Spinal cord (tissue), 10 donors: ENCODE measurements at places on chromosomes 5 and 9.

DNA sequence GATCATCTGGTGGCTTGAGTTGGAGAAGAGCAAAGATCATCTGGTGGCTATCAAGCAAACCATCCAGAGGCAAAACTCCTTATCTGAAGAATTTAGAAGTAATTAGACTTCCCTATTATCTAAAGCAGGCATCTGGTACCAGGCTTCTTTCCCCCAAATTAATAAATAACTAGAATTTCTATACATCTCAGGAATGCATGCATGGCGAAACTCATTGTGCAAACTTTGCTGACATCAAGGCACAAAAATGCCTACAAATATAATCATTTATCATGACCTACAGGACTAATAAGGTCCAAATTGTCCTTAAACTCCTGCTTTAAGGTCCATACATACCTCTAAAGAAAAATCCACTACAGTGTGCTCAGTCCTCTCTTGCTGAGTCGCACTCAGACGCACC is 6.0 kb downstream of the OR13D1 start:
- no peak for DNase-seq

DNA sequence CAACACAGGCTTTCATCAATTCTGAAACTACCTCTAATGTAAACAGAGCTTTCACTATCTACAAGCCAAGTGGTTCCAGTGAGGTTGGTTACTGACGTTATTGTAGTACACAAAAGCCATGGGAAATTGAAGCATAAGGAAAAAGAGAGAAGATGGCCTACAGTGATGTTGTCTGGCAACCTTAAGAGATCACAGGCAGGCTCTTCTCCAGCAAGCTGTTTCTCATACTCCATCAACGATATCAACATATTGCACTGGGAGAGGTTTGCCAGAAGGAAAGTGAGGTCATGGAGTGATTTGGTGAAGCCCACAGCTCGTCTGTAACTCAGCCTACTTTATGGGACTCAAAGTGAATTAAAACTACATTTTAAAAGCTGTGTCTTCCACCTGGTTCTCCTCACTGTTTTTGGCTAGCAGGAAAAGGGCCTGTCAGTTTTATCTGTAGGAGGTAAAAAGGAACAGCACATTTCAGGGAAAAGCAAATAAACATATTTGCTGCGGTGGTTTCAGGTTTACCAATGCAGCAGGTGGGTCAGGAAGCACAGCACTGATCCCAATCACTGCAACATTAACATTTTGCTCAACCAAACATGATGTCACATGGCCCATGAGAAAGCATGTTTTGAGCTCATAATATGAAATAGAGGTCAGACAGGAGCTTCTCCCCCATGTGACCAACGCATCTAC is 72.9 kb downstream of the ARSB start:
- DNase-seq: no peak

- no peak for DNase-seq
Observed at GRCh38 chr9:24698881-24699518, 153.3 kb upstream of the IZUMO3 start.

GRCh38 chr9:94909965-94910730 is 183.6 kb downstream of the AOPEP start:
- no peak for DNase-seq

DNA sequence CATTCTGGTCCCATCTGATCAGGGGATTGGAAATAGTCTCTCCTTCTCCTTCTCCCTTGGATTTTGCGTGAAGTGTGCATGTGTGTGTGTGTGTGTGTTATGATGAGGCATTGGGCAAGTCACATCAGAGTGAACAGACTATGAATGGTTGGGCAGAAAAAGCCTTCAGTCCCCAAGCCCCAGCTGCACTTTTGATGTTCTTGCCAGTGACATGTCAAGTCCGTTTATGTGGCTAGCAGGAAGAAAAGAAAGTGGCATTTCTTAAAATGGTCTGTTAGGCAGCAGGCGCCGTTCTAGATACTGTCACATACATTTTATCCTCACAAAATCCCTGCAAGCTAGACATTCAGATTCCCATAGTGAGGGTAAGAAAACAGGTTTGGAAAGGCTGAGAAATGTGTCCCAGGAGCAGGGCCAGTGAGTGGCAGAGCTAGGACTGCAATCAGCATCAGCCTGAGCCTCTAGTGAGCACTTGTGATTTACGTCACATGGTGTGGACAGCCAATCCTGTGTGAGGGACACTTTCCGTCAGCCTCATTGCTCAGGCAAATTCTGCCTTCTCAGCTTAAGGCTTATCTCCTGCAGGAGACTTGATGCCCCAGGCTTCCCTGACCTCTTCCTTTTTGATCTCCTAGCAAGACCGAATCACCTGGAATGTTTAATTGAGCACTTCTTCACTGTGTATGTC is 60.4 kb downstream of the GLRA1 start:
- peak; percentile 24 for DNase-seq

DNA sequence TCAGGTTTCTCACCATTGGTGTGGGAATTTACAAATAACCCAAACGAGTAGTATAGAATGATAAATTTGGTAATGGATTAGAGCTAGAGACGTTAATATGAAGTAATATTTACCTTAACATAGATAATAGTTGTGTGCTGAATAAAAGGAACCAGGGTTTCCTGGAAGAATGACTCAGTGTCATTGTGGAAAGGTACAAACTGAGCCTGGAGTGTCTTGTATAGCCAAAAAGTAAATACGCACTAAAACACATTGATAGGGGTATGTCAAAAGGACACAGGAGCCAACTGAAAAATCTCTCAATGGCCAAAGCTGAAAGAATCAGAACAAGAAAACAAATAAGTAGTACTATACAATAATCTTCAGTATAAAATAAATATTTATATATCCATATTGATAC is 363.5 kb downstream of the SLCO4C1 start:
- DNase-seq: no peak

DNA sequence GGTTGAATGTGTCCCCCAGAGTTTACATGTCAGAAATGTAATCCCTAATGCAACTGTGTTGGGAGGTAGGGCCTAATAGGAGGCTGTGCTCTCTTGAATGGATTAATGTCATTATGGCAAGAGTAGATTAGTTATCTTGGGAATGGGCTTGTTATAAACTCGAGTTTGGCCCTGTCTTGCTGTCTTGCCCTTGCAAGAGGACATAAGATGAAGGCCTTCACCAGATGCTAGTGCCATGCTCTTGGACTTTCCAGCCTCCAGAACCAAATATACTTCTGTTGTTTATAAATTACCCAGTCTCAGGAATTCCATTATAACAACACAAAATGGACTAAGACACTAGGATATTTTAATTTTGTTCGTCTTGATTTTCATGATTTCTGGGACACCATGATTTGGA is 5.4 kb downstream of the PIK3R1 start:
- no peak for DNase-seq

- no peak for DNase-seq
Observed at GRCh38 chr5:55331321-55331720, 23.5 kb downstream of the MTREX start.

DNA sequence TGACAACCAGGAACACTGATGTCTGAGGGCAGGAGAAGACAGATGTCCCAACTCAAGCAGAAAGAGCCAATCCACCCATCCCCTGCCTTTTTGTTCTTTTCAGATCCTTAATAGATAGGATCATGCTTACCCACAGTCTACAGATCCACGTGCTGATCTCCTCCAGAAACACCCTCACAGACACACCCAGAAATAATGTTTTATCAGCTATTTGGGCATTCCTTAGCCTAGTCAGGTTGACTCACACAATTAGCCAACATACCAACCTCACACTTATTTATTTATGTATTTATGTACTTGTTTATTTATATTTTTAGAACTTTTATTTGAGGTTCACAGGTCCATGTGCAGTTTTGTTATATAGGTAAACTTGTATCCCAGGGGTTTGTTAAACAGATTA is 151.5 kb upstream of the IL12B start:
- DNase-seq: no peak

DNA sequence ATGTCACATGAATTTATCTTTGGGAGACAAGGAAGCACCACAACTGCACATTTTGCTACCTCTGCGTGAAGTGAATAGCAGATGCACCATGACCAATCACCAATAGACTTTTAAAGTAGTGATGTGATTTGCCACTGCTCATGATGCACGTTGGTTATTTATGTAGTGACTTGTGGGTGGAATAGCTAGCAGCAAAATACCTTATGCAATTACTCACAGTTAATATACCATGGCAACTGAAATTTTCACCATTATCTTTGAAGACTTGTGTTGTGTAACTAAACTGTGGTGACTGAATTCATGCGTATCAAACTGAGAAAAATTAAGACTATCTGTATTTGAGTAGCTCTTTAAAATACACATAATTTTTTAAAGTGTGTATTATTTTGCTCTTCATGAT is 46.2 kb upstream of the TUSC1 start:
- DNase-seq: no peak

DNA sequence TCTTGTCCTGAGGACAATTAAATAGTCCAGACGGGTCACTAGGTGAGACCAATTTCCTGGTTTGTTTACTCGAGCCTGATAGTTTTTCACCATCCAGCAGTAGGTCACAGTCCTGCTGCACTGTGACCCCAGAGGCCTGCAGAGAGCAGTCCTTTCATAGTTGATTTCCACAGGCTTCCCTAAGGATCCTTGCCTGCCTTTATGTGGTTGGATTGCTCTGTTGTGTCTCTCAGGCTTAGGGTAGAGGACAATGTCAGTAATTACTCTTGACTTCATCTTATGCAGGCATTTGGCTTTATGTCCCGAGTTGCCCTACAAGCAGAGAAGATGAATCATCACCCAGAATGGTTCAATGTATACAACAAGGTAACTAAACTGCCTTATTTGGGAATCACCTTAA is 9.0 kb upstream of the CATSPER3 start:
- DNase-seq: no peak

GRCh38 chr9:33011831-33012230 is 10.4 kb upstream of the APTX start:
- DNase-seq: no peak

DNA sequence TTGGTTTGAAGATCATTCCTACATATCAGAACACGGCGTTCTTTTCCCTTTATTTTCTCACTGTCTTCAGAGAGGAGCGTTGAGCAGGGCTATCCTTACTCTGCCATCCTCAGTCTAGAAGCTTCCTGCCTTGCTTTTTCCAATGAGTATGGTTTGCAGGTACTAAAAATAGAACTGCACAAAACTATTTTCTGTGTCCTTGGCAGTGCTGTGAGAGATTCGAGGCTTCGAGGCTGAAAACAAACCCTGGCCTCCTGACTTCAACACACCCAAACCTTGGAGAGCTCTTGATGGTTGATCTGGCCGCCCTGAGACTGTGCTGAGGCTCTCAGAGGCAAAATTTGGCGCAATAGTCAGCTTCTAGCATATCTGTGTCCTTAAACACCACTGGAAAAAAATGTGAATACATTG is 78.9 kb downstream of the GOLPH3 start:
- DNase-seq: no peak
